ENCODE measurements at places on chromosomes 3 and 15.

DNA sequence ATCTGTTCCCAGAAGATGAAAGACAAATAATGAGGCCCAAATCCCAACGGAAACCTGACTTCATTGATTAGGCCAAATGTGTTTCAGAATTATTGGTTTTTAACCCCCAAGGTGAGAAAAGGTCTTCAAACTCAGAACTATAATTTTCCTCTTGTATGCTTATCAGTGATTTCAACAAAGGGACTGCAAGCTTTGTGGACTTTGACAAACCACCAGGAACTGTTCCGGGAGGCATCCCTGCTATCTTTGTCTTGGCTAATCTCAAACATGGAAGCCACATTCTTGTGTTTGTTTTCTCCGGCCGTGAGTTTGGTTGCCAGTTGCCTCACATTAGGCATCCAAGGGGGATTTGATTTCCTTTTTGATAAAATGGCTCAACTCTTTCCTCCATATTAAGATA is 19.5 kb downstream of the ARHGEF3 start:
- no peak for DNase-seq

- no peak for DNase-seq
Observed at GRCh38 chr3:127254033-127254644, 33.7 kb downstream of the PRR20G start.

GRCh38 chr3:141875893-141876380 is 506 bp upstream of the ATP1B3 start:
- peak; percentile 60 for DNase-seq

DNA sequence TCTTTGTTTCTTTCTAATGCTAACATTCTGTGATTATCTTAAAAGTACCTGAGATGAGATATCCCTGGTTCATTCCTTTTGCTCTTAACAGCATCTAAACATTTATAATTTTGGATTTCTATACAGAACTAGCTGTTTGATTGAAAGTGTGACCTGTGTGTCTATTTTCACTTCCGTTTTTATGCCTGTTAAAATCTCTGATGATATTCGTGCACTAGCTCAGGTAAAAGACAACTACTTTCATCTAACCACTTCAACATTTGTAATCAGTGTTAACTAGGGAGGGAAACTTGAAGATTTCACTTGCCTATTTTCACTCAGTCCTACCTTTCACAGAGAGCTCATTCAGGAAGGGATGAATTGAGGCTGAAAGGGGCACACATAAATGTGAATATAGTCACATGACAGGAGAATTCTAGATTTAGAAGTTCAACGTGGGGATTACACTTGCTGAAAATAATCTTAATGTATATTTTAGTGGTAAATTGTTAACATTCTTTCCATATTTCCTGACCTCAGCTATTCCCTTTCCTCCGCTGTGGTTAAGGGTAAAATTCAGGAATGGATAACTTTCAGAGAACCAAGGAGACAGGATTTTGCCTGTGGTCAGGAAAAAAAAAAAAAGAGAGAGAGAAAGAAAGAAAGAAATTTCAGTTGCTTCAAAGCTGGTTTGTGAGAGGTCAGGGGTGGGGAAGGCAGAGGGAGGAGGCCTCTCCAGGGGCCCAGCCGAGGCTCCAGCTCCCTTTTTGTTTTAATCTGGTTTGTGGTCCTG is 159.8 kb upstream of the TSC22D2 start:
- peak; percentile 81 for DNase-seq

GRCh38 chr15:87639305-87640011 is 617.1 kb downstream of the NTRK3 start:
- no peak for DNase-seq

- DNase-seq, result no peak
Observed at GRCh38 chr3:109057056-109057455, 60.9 kb downstream of the MORC1 start.

- peak; percentile 46 for DNase-seq
Observed at GRCh38 chr3:74592359-74592758, 22.1 kb downstream of the CNTN3 start.

DNA sequence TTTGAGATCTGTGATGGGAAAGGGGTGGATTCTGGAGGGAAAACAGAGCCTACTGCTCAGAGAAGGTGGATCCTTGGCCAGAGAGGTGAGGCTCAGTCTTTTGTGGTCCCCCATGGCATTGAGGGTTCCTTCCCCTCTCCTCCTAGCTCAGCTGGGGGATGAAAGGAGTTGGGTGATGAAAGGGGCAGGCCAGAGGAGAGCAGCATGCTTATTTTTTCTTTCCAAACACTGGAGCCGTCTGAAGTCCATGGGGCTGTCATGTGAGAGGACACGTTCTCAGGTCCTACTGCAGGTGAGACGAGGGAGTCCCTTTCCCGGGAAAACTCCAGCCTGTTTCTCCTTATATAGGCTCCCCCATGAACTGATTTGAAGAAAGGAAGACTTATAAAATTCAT is 71.4 kb downstream of the SCN5A start:
- no peak for DNase-seq

All from cardiac fibroblast (primary cell).